Gastroesophageal sphincter (tissue), 4 donors: ENCODE measurements at places on chromosomes 11 and 22.

DNA sequence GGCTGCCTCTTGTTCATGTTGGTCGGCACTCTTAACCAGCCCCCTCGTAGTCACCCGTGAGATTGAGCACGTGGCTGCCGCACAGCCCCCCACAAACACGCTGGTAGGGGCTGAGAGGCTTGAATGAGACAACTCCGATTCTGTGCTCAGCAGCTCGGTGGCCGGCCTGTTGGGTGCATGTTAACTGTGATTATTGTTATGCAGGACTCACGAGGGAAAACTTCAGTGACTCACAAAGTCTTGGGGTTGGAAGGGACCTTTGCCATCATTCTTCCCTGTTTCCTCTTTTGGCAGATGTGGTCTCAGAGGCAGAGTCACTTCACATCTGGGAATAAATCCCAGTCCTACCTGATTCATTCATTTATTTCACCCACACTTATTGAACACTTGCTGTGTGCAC lies 75.2 kb downstream of the ADAMTS15 start:
- no peak for ATAC-seq

- ATAC-seq = no peak
Measured at GRCh38 chr11:2803186-2804091, 82.1 kb downstream of the CDKN1C start.

DNA sequence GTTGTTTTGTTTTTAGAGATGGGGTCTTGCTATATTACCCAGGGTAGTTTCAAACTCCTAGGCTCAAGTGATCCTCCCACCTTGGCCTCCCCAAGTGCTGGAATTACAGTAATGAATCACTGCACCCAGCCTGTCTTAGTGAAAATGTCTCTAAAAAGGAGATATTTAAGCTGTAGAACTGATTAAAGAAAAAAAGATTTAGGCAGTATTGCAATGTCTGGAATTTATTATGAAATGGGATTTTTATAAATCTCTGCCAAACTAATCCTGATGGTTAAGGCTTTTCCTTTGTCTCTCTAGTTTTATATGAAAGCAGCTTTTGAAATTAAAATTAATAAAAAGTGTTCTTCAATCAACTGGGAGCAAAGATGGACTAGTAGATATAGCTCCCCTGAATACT lies 2.1 kb downstream of the PLAAT3 start:
- no peak for ATAC-seq

GRCh38 chr11:44030996-44031395 lies 16.8 kb upstream of the ACCSL start:
- no peak for ATAC-seq

DNA sequence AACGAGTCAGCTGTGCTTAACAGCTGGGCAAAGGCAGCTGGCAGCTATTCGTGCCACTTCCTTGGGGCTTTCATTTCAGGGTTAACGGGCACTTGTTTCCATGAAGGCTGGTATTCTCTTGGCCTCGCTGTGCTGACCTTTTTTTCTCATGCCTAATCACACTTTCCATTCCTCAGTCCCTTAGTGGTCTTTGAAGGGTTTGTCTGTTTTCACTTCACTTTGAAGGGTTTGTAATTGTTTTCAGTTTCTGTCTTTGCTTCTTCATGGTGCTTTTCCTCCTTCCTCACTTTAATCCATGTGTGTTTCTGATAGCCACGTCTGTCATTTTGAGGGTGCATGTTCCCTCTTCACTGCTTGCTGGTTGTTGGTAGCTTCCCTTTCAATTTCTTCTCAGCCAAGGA lies 24.6 kb downstream of the PPIL2 start:
- no peak for ATAC-seq

DNA sequence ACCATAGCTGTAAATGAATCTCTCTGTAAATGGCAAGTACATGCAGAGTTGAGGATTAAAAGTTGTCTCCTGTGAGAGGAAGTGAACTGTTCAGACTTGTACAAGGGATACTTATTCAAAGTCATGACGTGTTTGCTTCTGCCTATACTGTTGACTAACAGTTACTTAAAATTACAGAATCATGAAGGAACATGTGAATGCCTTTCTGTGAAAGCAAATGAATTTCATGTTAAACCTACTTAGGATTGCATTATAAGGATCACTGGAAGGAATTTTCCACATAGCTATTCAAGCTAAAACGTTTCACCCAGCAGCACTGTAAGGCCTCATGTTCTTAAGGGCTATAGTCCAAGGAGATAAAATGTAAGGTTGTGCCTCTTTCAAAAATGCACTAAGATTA lies 93.4 kb upstream of the BIRC3 start:
- peak; percentile 39 for ATAC-seq

DNA sequence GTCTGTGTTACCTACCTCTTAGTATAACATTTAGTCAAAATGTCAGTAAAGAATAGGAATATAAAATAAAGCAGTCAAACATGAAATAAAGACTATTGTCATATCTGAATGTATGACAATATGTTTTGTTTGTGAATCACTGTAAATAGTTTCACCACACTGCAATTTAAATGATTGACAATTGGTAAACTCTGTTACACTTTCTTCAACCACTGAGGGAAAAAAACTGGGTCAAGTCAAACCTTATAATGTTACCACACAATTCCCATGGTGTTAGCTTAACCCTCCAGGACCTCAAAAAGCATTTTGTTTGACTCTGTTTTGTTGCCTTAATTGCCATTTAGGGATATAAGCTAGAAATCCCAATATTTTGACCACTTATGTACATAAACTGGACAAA lies 10.5 kb upstream of the MMP13 start:
- ATAC-seq = no peak

GRCh38 chr11:126280595-126280994 lies 2.3 kb upstream of the TIRAP start:
- ATAC-seq = no peak

DNA sequence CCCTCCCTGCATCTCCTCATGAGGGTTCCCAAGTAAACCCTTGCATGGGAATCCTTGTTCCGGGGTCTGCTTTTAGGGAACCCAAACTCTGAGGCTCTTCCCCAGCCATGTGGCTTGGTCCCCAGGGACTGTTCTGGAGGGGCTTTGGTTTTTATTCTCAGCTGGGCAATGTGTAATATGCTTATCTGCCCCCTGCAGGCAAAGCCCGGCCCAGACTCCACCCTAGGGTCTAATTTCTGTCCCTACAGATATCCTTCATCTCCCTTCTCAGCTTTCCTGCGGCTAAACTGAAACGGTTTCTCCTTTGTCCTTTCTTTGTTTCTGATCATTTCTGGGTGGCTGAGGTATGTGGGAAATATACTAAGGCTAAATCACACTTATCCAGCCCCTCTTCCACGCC lies 37.1 kb downstream of the TST start:
- ATAC-seq = no peak

DNA sequence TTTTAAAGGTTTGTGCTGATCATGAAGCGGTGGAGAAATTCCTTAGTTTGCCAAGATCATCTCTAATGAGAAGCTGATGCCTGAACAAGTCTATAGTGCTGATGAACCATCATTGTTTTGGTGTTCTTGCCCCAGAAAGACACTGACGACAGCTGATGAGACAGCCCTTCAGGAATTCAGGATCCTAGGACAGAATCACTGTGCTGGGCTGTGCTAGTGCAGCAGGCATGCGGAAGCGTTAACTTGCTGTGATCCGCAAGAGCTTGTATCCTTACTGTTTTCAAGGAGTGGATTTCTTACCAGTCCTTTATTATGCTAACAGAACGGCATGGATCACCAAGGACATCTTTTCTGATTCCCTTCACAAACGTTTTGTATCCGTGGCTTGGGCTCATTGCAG lies 104.1 kb downstream of the TBC1D22A start:
- ATAC-seq = no peak

- ATAC-seq = no peak
Measured at GRCh38 chr22:46086577-46087335, 63.6 kb upstream of the PPARA start.
